ENCODE measurements at places on chromosomes 3 and 15. TPM values are rescaled to one million over a fixed set of nuclear protein-coding genes. Genes with fewer than 3 reads are reported as not detected.

Gene HRG
- 0.02 TPM for polyA plus RNA-seq

Gene SAXO2
- polyA plus RNA-seq, result 6.0 TPM

- DNase-seq, result no peak
Observed at GRCh38 chr3:122825460-122825859, 30.6 kb downstream of the SLC49A4 start.

DNA sequence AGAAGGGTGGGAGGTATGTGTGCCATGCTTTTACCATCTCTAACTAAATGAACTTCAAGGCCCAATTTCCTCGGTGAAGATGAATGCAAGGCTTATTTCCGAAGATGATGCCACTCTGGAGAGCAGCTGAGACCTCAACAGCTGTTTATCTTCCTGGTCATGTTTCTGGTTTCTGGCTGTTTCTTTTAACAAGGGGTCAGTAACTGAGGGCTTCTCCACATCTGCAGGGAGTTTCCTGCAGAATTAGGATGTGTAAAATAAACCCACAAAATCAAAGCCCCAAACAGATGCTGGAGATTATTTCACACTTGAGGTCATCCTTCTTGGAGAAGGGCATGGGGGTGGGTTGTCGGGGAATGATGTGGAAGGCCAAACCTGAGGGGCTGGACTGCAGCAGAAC, 220.3 kb downstream of the THSD4 start:
- DNase-seq, result no peak

- no peak for DNase-seq
Observed at GRCh38 chr3:173622166-173622565, 224.6 kb downstream of the NLGN1 start.

DNA sequence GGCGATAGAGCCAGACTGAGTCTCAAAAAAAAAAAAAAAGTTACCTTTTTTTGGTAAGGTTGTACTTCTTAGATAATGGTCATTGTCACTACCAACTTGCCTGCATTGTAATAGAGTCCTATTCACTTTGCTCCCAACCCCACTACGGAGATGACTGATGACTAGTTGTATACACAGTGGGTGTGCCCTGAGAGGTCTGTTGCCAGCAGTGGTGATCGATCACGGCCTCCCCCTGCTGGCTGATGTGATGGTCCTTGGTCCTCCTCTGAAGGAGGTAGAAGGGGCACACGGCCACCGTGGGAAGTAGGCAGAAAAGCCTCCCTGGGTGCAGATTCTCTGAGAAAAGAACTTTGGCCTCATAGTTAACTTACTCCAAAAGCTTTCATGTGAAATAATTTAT, 10.7 kb downstream of the GCNT3 start:
- DNase-seq, result no peak
